ENCODE measurements at places on chromosomes 13 and 19.
A peak's percentile ranks its signal among the peaks of the same experiment; 100 is the strongest.

GRCh38 chr13:84843368-84843767 lies 955.9 kb downstream of the SLITRK6 start:
- DNase-seq: no peak

GRCh38 chr13:73505376-73505890 lies 446.6 kb downstream of the KLF5 start:
- no peak for DNase-seq

DNA sequence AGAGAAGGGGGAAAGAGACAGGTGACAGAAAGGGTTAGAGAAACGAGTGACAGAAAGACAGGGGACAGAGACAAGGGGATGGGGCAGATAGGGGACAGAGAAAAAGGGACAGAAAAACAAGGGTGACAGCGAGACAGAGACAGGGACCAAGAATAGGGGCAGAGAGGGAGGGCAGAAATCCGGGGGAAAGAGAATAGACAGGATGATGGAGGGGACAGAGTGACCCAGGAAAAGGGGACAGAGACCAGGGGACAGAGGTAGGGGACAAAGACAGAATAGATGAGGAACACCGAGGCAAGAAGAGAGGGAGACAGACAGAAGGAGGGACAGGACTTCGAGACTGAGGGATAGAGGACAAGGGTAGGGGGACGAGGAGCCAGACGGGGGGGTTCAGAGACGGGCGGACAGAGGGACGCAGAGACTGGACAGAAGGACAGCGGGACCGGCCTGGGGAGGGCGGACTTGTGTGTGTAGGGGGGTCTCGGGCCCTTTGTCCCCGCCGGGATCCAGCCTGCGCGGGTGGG lies 593 bp downstream of the CADM4 start:
- no peak for DNase-seq

- no peak for DNase-seq
Measured at GRCh38 chr19:54421521-54421920, 6.3 kb downstream of the TTYH1 start.

- DNase-seq: no peak
Measured at GRCh38 chr13:44350775-44351504, 22.7 kb upstream of the SERP2 start.

- no peak for DNase-seq
Measured at GRCh38 chr13:87244256-87244890, 426.8 kb upstream of the SLITRK5 start.

GRCh38 chr19:34590228-34590627 lies 86.7 kb downstream of the SCGB2B2 start:
- DNase-seq: no peak

DNA sequence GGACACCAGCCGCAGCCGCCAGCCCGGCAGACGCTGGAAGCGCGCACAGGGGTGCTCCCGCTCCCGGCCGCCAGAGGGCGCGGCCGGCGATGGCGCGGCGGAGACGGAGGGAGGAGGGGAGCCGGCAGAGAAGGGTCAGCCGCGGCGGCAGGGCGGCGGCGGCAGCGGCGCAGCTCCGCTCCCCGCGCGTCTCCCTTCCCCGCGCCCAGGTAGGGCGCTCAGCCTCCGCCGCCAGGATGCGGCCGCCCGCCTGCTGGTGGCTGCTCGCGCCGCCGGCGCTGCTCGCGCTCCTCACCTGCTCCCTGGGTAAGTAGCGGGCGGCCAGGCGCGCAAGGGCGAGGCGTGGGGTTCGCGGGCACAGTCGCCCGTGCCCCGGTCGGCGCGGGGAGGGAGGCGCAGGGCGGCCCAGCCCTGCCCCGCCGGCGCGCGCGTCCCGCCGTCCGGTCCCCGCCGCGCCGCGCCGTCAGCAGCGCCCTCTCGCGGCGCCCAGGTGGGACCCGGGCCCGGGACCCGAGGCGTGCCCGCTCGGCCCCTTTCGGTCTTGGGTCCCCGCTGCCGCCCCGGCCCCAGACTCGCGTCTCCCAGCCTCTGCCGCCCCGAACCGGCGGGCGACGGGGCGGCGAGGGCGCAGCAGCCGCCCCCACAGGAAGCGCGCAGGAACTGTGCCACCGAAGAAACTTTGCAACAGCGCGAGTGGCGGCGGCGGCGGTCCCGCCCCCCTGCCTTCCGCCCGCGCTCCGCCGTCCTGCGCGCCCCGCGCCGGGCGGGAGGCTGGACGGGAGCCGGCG lies at the start of gene B3GLCT:
TSS of gene B3GLCT (plus strand) at position 127 of the 788 bp plus-strand sequence. CDS start at position 237, 110 bp downstream.
- peak; percentile 58 for DNase-seq

- no peak for DNase-seq
Measured at GRCh38 chr19:28326746-28327145, 886.2 kb downstream of the UQCRFS1 start.

DNA sequence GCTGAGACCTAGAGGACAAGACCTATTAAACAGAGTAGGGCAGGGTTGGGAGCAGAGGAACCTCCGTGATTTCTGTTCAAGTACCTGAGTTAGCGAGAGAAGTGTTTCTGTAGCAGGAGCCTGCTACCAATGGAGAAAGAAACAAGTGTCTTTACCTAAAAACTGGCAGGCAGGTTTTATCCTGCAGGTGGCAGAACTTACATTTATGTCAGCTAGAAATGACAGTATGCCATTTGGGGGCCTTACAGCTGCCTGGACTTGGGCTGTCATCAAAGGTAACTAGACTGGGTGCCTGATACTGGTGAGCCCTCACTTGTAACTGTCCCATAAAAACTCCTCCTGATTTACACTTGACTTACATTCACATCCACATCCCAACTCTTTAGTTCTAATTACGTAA lies 185.3 kb upstream of the MIR17HG start:
- no peak for DNase-seq

- no peak for DNase-seq
Measured at GRCh38 chr13:110258876-110259631, 47.9 kb downstream of the COL4A1 start.

GRCh38 chr13:29847501-29847983 lies 2.9 kb downstream of the UBL3 start:
- DNase-seq: no peak

DNA sequence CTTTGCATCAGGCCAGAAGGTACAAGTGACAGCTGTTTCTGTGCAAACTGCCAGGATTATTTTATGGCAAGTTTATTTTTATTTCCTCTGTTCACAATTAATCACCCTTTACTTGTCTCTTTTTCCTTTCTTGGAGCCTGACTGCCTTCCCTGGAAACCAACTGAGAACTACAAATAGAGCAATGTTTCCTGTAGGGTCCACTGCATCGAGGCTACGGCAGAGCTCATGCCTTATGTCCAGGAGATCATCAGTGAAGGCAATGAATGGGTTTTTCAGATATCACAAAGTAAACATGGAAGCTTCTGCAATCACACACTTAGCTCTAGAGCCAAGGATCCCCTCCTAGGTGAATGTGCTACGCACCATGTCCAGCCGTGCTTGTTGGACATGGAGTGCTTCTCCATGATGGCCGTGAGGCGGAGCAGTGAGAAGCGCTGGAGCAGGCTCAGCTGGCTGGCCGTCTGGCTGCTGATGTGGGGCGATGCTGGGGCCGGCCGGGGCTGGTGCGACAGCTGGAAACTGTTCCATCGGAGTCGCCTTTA lies 110.9 kb downstream of the KL start:
- DNase-seq: no peak

GRCh38 chr19:19823916-19824315 lies 2.4 kb upstream of the ZNF506 start:
- DNase-seq: no peak

DNA sequence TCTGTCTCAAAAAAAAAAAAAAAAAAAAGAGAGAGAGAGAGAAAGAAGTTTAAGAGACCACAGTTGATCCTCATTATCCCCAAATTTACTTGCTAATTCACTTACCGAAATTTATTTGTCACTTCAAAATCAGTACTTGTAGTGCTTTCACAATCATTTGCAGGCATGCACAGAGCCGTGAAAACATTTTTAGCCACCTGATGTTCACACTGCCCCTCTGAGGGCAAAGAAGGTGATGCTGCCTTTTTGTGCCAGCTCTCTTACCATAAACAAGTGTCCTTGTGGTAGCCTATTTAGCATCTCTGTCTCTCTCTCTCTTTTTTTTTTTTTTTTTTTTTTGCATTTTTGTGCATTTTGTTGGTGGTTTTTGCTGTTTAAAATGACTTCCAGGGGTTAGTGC lies 24.1 kb upstream of the CASP14 start:
- DNase-seq: no peak
